NCI-H526 (cell line): ENCODE measurements at places on chromosomes 13 and 19.

GRCh38 chr13:78978381-78978998 is 319.5 kb upstream of the OBI1 start:
- peak; percentile 96 for DNase-seq

GRCh38 chr13:50130123-50130946 is 115.1 kb downstream of the KCNRG start:
- DNase-seq: no peak

- no peak for DNase-seq
Measured at GRCh38 chr13:89916551-89916950, 1430.9 kb upstream of the MIR17HG start.

DNA sequence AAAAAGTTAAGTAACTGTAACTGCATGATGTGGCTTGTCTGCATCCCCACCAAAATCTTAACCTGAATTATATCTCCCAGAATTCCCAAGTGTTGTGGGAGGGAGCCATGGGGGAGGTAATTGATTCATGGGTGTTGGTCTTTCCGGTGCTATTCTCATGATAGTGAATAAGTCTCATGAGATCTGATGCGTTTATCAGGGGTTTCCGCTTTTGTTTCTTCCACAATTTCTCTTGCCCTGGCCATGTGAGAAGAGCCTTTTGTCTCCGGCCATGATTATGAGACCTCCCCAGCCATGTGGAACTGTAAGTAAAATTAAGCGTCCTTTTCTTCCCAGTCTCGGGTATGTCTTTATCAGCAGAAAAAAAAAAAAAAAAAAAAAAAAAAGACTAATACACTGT is 385.8 kb downstream of the SLITRK1 start:
- DNase-seq: no peak

GRCh38 chr19:10390652-10391286 is 10.4 kb upstream of the TYK2 start:
- DNase-seq: peak; percentile 19

- no peak for DNase-seq
Measured at GRCh38 chr13:49836516-49836915, 44.0 kb upstream of the KPNA3 start.

DNA sequence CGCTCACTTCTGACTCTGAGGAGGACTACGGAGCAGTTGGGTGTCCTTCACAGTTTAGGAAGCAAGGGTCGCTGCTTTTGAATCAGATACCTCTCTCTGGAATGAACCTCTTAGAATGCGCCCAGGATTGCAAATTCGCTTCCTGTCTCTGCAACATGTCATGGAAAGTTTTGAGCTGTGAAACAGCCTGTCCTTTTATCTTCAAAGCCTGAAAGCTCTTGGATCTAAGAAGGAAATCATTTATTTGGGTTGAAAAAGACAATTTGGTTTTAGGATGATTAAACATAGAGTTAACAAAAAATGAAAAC is 134.1 kb downstream of the KATNAL1 start:
- DNase-seq: no peak

- DNase-seq: no peak
Measured at GRCh38 chr13:33106656-33107360, 90.6 kb downstream of the KL start.

DNA sequence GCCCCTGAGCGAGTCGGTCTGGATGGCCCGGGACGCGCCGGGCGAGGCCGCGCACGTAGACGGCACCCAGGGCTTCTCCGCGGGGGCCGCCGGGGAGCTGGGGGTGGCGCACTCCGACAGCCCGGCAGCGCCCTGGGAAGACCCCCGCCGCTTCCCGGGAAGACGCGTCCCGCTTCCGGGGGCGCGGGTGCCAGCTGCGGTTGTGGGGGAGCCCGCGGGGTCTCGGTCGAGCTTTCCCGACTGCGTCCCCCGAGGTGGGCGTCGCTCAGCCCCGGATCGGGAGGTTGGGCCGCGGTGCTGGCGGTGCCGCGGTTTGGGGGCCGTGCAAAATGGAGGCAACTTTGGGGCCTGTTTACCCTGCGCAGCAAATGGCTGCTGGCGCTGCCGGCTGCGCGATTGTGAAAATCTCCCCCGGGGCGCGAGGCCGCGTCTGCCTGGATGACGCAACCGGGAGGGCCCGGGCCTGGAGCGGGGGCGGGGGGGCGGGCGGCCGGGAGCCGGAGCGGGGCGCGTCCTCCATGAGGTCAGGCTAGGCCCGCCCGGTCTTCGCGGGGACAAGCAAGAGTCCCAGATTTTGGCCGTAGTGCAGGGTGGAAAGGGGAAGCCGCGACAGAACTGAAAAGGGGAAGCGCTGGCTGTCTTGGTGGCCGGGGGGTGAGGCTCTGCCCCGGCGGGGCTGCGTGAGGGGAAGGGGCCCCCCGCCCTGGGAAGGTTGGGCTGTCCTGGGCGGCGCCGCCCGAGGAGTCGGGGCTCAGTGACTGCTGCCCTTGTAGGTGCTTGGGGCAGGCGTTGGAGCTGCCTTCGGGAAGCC is 11.3 kb downstream of the PEAK3 start:
- no peak for DNase-seq

DNA sequence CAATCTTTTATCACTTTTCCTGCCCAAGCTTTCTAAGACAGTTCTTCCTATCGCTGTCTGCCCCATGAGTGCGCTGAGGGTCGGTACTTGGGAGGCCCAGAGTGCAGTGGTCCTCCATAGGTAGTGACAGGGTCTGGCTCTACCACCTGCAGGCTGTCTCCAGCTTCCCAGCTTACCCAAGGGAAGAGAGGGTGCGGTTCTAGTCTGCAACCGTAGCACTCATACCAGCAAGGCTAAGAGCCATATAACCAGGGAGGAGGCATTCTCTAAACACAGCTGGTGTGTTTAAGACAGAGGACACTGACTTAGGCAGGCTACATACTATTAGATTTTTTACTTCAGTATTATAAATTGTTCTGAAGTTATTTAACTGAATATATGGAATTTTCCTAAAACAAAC is 8.2 kb downstream of the PROZ start:
- DNase-seq: no peak

- DNase-seq: no peak
Measured at GRCh38 chr13:98521461-98522247, 55.3 kb downstream of the STK24 start.

DNA sequence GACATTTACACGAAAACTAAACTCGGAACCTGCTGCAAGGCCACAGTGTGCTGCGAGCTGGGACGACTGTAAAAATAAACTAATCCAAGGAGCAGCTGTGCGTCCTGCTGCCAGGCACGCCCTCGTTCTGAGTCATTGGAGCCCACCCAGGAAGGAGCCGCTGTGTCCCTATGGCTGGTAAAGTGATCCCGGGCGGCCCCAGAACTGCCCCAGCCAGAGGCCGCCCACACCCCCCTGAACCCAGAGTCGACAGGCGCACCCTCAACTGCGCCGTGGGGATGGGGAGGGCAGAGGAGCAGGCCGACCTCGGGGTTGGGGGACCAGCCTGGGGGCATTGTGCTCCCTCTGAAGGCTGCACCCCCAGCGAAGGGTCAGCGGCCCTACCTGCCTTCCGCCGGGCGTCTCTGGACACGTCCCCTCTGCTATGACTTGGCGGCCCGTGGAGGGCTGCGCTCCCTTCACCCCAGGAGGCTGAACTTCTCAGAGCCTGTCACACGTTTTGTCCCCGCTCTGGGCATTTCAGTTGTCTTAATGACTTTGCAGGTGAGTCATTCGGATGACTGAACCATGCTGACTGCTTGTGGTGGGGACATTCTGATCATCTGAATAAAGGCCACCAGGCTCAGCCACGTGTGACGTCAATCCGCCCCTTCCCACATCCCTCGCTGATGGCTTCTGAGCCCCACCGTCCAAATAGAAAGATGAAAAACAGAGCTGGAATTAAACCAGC is 42.7 kb downstream of the ADPRHL1 start:
- DNase-seq: no peak

DNA sequence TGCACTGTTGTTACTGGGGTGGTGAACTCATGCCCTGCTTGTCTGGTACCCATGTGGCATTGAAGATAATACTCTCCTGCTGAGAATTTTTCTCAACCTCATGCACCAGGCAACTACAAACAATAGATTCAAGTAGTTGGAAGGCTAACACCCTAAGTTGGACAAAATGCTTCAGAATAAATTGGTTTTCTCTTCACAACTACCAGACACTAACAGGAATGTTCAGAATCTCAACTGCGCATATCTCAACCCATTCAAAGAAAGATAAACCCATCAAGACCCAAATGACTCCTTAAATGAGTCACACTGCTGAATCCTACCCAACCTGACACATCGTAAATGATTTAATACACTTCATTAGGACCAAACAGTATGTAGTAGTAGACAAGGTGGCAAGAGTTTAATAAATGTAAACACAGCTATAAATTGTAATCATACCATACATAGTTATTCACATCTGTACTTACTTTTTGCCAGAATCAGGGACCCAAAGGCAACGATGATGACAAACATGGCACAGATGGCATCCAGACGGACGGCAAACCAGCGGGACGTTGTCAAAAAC is 227.4 kb downstream of the ABCC4 start:
- DNase-seq: no peak

- no peak for DNase-seq
Measured at GRCh38 chr13:27504868-27505194, 54.5 kb upstream of the MTIF3 start.

DNA sequence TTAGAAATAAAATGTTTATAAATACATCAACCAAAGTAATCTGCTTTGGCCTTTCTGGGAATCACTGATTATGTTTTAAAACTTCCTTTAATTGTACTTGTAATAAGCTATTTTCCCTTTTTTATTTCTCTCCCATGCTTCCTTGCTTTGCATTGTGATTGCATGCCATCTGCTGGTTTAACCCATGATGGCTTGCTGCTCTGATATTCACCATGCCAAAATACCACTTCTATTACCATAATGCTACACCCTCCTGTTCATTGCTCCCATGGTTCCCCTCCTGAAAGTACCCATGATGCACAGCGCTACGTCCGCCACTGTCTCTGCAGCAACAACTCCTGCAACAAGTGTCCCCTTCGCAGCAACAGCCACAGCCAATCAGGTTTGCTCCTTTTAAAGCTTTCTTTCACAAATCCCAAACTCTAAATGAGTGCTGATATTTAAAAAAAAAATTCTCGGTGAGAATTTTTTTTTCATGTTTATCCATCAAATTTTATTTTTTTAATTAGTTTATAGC is 67.7 kb upstream of the RAP2A start:
- DNase-seq: peak; percentile 8
